NCI-H1417 (cell line): ENCODE measurements at places on chromosomes 5 and 9.

- no peak for DNase-seq
These were observed 56.1 kb downstream of the PTPDC1 start for GRCh38 chr9:94140418-94140780.

DNA sequence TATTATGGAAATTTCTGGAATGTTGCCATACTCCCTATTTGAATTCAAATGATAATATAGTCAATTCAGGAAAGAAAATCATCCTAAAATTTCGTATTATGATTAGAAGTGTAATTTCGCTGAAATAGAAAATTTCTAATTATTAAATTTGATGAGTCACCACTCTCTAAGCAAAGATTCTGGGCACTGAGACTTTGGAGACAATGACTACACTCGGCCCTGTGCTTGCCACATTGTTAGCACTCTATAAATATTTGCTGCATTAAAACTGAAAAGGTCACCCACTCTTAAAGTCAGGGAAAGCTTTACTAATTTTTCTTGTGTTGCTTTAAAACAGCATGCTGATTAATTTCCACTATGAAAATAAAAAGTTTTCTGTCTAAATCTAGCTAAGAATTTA is 240.3 kb downstream of the TLE4 start:
- no peak for DNase-seq

DNA sequence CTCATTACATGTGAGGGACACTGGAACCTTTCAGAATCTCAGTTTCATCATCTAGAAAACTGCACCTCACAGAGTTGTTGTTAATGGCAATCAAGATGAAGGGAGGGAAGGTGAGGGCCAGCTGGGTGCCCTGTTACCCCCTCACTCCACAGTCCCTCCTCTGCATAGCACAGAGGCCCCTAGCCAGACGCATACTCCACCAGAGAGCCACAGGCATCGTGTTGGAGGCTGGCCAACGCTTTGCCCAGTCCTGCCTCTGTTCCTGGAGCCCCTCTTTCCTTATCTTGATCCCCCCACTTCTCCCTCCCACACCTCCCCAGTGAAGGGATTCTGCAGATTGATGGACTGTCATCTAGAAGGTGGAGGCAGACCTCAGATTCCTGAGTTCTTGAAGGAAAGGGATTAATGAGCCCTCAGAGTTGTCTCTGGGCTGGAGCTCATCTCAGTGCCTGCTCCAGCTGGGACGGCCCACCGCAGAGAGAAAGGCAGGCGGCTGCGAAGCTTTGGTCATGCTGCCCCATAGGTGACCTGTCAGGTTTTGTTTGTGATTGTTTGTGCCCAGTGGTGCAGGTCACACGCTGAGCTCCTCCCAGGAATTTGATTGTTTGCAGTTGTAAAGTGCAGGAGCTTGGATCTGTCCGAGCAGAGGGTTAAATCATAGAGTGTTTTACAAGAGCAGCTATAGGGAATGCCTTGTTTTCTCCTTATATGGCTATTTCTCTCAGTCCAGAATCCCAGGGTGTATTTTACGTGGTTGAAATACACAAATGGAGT is 487.3 kb downstream of the CCDC171 start:
- DNase-seq: no peak

DNA sequence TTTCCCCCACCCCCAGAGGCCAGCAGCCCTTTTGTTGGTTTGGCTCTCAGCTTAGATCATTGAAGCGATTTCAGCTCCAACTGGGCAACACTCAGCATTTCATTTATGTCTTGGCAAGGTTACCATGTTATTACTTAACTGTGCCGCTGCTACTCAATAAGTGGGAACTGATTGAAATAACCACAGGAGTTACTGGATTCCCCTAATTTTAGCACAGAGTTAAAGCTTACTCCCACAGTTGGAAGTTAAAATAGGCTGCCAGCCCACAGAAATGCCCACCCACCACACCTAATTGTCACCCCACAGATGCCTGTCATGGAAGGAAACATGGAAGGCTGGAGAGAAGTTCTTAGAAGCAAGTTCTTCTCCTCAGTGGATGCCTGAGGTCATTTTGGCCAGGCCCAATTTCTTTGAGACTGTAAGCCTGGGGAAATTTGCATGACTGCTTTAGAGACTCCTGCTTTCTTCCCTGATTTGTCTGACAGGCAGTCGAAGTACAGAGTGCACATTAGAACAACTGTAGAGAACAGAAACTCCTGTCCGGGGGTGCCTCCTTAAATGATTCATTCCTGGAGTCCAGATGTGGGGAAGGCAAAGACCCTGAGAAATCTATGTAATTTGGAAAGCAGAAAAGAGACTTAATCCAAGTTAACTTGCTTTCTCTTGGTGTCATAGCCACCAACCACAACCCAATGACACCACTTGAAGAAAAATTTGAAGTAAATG is 370.0 kb downstream of the ZSWIM6 start:
- no peak for DNase-seq

DNA sequence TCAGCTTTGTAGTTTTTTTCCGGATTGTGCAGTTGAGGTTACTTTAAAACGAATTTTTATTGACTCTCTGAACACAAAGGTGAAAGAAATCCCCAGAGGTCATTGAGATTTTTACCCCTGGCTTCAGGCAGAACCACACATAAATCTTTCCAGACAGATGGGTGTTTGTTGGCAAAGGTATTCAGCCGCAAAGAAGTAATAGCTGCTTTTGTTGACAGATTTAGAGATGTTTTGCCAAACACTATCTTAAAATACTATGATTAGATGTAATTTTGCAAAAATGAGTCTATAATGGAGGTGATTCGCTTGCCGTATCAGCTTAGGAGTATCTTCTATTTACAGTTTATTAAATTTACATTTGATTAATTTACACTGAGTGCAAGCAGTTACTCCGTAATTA is 418.3 kb upstream of the CLINT1 start:
- no peak for DNase-seq

DNA sequence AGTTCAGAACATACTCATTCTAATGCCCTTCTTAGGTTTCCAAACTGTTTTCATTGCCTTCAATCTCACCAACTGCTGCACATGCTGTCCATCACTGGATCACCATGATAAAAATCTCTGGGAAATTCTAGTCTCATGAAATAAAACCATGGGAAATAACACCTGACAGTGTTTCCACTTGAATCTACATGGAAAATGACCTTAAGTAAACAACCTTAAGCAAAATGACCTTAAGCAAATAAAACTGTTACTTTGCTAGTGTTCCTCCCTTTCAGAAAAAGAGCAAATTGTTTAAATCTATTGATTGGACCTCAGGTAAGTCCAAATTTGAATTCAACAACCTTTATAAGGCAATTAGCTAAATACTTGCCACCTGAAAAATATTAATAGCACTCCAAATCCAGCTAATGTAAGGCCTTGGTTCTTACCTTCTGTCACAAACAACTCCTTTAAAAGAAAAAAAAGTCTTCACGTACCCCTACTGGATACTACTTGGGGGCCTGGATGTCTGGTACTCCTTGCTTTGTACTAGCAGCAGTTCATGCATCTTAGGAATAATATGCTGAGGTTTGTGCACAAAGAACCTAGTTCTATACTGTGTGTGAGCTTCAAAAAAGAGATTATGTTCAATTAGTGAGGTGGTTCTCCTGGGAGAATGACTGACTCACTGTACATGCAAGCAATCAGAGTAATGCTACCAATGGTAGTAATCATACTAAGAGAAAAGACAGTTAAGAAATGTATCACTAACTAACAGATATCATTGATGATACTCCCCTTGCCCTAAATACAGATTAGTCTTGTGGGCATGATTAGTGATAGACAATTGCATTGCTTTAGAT is 630.4 kb downstream of the PSAT1 start:
- DNase-seq: peak; percentile 58

GRCh38 chr9:36765468-36766341 is 193.0 kb downstream of the MELK start:
- peak; percentile 92 for DNase-seq

GRCh38 chr9:111959468-111960359 is 63.1 kb downstream of the UGCG start:
- peak; percentile 26 for DNase-seq

DNA sequence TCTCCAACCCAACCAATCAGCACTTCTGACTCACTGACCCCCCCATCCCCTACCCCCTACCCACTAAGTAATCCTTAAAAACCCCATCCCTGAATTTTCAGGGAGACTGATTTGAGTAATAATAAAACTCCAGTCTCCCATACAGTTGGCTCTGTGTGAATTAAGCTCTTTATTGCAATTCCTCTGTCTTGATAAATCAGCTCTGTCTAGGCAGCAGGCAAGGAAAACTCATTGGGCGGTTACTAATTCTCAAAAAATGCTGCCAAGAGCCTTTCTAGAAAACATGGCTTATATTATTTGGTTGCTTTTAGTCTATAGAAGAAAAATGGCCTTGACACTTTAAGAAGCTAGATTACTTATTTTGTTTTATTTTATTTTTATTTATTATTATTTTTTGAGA is 131.7 kb downstream of the SUSD1 start:
- no peak for DNase-seq

DNA sequence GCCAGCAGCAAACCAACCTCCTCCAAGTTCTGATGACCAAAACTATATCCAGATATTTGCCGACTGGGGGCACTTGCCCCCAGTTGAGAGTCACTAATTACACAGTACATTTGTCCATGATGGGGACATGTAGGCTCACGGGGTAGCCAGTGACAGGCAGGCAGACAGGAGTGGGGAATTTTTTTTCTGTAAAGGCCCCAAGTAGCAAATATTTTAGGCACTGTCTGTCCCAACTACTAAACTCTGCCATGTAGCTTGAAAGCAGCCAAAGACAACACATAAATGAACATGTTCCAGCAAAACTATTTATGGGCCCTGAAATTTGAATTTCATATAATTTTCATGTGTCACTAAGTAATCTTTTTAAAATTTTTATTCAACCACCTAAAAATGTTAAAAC is 80.7 kb downstream of the GRIA1 start:
- no peak for DNase-seq

DNA sequence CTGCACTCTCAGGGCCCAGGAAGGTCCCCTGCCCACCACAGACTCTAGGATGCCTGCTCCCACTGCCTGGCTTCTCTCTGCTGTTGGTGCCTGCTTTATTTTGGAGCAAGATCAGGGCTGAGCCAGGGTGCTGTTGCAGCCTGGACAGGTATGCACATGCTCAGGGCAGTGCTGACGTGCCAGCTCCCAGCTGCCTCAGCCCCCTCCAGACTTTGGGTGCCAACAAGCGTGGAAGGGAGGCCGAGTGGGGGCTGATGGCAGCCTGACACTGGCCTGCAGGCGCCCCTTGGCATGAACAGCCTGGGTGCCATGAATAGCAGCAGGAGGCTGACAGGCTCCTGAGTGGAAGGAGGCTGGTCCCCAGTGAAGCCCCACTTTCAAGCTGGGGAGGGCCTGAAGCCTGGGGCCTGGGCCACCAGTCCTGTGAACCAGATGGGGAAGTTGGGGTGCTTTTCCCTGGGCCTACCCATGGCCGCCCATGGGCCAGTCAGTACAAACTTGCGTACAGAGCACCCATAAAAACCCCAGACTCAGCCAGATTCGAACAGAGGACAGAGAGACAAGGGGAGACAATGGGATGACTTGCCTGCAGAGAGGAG is 6.8 kb downstream of the AMBP start:
- DNase-seq: no peak

- DNase-seq: peak; percentile 7
These were observed 128.2 kb upstream of the IRX2 start for GRCh38 chr5:2879701-2880100.

GRCh38 chr5:94157704-94158539 is 416.5 kb upstream of the POU5F2 start:
- DNase-seq: no peak

DNA sequence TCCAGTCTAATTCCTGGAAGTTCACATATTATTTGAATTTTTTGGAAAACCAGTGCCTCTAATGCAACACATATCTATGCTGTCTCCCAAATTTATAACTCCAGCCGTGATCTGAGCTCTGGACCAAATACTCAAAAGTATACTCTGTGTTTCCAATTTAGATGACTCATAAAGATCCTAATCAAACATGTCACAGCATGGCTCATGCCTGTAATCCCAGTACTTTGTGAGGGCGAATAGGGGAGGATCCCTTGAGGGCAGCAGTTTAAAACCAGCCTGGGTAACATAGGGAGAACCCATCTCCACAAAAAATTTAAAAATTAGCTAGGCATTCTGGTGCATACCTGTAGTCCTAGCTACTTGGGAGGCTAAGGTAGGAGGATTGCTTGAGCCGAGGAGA is 388.0 kb downstream of the CDH12 start:
- no peak for DNase-seq

GRCh38 chr5:14503681-14504331 is 77.8 kb upstream of the OTULINL start:
- no peak for DNase-seq

- DNase-seq: no peak
These were observed 4.3 kb downstream of the ADAMTS16 start for GRCh38 chr5:5144441-5144840.

- no peak for DNase-seq
These were observed 188.3 kb upstream of the NMUR2 start for GRCh38 chr5:152593388-152593787.

- no peak for DNase-seq
These were observed 3.0 kb upstream of the GLRX start for GRCh38 chr5:95825495-95825894.

GRCh38 chr9:19446361-19446861 is 37.6 kb downstream of the ACER2 start:
- peak; percentile 26 for DNase-seq

DNA sequence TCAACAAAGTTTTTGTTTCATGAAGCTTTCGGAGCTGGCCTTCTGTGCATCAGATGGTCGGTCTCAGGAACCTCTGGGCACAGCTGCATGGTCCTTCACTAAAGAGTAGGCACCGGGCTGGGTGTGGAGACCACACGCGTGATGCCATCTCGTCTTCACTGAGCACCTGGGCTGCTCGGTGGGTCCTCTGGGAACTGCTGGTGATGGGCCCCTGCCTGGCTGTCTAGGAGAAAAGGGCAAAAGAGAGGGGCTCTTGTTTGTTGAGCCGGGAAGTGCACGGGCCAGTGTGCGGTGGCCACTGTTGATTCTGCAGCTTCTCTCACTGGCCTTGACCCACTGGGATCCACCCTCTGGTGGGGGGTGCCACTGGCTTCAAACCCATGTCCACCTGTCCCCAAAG is 46.0 kb downstream of the COL5A1 start:
- DNase-seq: no peak

- DNase-seq: no peak
These were observed 207.0 kb downstream of the EFNA5 start for GRCh38 chr5:107463731-107464130.

GRCh38 chr9:74431467-74431866 is 65.7 kb upstream of the RORB start:
- DNase-seq: no peak

DNA sequence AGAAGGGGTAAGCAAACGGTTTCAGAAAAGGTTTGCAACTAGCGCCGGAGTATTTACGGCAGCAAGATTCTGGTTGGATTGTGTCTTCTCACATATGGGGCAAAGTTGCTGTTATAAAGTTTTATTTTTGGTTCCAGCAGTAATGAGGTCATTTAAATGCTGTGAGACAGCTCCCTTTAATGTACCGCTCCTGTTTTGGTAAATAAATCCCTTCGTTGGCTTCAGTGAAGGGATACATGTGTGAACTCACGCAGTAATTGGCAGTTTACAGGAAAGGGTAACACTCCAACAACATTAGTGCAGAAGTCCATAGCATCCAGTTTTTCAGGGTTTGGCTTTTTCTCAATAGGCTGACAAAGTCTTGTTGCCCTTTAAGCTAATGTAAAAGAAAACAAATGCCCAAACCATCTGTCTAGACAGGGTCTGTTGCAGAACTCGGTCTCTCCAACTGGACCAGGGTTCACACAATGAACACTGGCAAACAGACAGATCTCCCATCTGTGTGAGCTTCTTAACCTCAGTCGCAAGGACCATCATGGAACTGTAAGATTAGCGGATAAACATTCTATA is 184.0 kb downstream of the GOLPH3 start:
- no peak for DNase-seq
